ENCODE measurements at places on chromosomes 11 and 22.

GRCh38 chr22:25367756-25368155 lies 148.3 kb downstream of the CRYBB2 start:
- no peak for DNase-seq

DNA sequence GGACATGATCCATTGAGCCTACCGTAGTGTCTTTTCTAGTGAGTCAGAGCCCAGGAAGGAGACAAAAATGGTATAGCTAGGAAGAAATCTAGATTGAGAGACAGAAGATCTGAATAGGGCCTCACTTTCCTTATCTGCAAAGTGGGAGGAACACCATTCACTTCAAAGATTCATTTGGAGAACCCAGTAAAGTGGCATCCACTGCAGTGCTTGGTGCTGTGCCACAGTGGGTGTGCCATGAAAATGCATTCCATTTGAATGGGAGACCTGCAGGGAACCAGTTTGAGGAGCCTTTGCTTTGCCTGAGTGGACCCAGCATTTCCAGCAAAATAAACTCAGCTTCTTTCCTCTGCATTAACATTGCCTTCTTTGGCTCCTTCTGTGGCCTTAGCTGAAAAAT lies 470.5 kb upstream of the CADM1 start:
- no peak for DNase-seq

DNA sequence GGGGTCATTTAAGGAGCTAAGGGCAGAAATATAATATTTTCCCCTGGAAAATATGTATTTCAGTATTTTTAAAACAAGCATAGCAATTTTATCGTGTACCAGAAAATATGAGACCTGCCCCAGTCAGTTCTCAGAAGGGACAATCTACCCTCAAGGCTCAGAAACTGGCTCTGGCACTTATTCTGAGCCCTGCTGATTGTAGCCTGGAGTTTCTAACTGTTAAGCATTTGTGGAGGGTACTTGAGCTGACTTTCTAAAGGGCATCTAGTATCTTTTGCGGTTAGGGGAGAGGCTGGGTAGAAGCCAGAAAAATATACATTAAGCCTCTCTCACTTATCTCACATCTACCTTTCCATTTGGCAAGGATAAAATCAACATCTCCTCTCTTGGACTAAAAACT lies 71.3 kb upstream of the FSHB start:
- no peak for DNase-seq

GRCh38 chr22:31850135-31850534 lies 94.2 kb upstream of the YWHAH start:
- no peak for DNase-seq

GRCh38 chr11:88345408-88345807 lies 7.9 kb upstream of the CTSC start:
- no peak for DNase-seq

DNA sequence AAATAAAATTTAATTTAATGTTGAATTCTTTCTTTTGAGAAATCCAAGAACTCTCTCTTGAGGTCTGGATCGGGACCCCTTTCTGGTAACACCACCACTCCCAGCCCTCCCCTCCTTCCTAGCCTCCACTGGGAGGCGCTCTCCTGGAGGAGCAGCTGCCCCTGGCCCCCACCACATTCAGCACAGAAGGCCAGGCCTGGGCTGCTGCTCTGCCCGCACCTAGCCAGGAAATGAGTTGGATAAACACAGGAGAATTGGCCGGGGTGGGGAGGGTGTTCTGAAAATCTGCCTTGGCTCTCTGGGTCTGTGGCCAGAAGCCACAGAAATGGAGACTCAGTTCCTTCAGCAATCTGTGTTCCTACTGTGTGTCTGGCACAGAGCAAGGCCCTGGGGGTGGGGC lies 31.2 kb downstream of the C22orf42 start:
- no peak for DNase-seq

GRCh38 chr11:65113839-65114238 lies 2.2 kb downstream of the TM7SF2 start:
- no peak for DNase-seq

DNA sequence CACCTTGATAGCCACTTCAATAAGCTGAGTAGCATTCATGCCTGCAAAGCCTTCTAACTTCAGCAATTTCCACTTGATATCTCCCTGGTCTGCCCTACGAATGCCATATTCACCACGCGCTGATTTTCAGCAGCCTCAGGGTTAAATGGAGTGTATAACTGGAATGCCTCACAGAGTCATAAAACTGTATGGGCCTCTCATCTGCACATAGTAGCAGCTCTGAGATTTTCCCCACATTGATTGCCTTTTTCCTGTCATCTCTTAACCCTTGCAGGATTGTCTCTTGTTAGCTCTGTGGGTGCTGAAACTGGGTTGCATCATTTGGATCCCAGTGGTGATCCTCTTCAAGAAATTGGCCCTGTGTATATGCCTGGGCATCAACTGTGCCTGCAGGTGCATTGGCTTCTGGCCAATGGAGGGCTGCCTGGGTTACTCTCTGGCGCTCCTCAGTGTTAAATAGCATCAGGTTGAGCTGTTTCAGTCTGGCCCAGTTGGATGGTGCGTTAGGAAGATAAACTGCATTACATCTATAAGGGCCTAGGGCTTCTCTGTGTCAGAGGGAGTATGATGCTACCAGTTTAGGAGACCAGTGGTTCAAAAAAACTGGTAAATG lies 17.4 kb upstream of the GLYATL1 start:
- no peak for DNase-seq

GRCh38 chr11:15616130-15617105 lies 501.7 kb downstream of the INSC start:
- no peak for DNase-seq
